ENCODE measurements at places on chromosomes 6 and 20.

DNA sequence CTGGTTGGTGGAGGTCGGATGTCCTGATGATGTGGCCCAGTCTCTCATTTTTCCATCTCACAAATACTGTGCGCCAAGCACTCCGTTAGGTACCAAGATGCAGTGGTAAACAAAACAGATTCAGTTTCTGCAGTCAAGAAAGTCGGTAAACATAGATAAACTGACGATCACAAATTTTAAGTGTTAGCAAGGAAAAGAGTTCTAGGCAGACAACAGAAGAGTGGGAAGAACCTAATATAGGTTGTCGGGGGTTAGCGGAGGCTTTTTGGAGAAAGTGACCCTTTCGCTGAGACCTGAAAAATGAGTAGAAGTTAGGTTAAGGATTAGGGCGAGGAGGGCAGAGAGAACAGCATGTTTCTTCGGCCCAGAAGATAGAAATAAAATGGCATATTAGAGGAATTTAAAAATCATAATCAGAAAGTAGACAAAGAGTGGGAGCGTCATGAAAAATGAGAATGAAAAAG is 514 bp downstream of the ORC3 start:
- DNase-seq: no peak

DNA sequence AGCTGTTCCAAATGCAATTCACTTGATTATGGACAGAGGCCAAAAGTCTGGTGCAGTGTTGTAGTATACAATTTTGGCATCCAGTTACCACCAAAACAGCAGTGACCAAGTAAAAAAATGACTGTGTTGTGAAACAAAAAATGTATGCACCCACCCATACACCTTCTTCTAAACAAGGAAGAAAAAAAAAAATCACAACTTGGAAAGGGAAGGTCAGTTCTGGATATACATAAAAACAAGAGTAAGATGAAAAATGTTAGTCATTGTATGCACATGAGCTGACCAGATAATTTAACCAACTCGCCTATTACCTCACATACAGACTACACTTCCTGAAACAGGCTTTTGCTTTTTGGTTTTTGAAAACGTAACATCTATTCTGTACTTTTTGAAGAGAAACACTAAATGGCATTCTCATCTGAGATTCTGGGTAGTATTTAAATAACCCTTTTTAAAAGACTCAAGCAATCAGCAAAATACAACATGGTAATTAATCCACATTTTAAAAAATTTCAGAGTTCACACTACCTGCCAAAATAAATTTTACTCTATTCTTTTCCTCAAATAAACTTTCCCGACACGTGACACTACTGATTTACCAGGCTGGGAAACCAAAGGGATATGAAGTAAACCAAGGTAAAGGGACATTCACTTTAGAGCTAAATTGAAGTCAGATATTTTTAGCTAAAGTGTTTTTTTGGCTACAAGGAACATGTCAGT is 141.6 kb upstream of the SHLD1 start:
- no peak for DNase-seq

DNA sequence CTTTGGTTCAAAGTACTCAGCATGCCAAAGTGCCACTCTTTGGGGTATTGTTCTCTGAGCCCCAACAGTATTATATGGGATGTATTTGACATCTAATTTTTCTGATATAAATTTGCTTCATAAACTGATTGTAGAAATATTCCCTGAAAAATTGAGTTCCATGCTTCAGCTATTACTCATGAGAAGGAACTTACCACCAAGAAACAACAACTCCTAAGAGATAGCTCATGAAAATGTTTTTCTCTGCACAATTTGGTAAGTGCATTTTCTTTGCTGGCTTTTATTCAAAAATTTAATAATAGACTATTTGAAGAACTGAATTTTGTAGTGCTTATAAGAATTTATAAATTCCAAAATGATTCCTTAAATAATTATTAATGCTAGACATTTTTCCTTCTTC is 12.8 kb upstream of the TPD52L1 start:
- no peak for DNase-seq

GRCh38 chr6:167529444-167530335 is 204.8 kb downstream of the TTLL2 start:
- no peak for DNase-seq

DNA sequence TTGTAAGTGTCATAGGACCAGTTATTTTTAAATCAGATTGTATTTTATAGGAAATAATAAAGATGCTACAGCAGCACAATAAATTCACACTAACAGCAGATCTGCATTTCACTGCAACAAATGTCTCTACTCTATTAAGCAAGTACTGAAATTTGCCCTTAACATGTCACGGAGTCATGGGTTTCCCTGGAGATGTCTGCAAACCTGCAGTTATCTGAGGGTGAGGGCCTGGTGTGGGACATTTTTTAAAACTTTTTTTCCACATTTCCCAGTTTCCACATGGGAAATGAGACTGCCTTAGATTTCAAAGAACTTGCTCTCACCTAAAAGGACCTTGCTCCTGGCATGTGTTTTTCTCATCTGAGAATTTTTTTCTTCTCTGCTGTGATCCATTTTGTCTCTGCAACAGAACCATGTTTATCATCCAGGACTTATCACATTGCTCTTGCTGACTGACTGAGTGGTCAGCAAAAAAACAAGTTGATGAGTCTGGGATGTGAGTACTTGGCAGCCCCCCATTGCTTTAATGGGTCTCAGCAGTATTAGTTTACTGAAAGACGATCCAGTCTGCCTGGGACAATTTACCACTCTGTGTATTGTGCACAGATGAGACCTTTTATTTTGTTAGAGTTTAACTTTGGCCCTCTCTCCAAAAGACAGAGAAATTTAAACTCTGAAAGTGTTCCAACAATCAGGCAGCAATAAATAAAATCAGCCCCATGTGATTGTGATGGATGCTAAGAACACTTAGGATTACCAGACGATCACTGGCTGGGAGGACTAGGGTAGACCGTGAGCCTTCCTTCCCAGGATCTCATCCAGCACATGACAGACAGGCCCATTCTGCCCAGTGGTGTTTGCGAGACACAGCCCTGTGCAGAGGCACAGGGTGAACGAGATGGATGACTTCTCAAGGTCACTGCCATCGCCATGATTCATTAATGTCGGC is 268.8 kb downstream of the BTBD9 start:
- peak; percentile 54 for DNase-seq

GRCh38 chr6:31139599-31139998 is 733 bp upstream of the PSORS1C2 start:
- DNase-seq: no peak

Data from myocyte (in vitro differentiated cells).